MV-4-11 (cell line): ENCODE measurements at places on chromosomes 4 and X.

- DNase-seq = no peak
Observed at GRCh38 chr4:173521467-173522159, 8.4 kb downstream of the HAND2 start.

- DNase-seq = no peak
Observed at GRCh38 chr4:164819366-164819765, 57.6 kb upstream of the APELA start.

DNA sequence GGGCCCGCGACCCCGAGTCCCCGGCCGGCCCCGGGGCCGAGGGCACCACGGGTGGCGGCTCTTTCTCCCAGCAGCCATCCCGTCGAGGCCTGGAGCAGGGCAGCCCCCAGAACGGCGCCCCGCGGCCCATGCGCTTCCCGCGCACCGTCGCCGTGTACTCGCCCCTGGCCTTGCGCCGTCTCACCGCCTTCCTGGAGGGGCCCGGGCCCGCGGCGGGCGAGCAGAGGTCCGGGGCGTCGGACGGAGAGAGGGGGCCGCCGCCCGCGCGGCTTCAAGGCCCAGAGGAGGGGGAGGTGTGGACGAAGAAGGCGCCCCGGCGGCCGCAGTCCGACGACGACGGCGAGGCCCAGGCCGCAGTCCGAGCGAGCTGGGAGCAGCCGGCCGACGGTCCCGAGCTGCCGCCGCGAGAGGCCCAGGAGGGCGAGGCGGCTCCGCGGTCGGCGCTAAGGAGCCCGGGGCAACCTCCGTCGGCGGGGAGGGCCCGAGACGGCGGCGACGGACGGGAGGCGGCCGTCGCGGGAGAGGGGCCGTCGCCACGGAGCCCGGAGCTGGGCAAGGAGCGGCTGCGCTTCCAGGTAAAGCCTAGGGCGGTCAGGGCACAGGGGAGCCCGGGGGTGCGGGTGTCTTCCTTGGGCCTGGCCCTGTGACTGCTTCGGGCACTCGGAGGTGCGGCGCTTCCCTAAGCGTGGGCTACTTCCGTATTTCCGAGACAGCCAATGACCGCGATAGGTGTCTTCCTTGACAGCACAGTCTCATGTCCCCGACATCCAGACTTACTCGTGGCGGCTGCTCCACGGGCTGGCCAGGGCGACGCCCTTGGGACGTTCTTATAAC lies 845 bp downstream of the ZAR1 start:
- no peak for DNase-seq

DNA sequence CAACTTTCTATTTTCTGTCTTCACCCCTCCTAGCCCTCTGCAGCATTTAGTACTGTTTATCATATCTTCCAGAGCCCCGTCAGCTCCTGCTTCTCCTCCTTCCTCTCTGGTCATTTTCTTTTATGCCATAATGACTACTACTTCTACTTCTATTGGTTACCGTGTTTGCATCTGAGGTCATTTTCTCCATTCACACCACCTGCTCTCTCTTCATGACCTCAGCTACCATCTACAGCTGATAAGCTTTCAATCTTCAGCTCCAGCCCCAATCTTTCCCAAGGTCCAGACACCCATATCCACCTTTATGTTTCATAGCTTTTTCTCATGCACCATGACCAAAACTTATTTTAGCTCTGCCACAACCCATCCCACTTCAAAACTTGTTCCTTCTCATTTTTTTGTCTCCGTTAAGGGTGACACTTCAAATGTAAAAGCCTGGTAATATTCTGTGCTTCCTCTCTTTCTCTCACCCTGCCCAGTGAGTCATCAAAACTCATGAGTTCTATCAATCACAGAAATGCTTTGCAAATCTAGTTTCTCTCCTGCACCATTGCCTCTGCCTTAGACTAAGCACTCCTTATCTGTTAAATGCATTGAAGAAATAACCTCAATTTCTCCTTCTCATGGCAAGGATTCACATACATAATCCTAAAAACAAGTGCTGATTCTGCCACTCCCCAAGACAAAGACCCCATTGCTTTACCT lies 71.3 kb upstream of the IQCM start:
- peak; percentile 43 for DNase-seq

DNA sequence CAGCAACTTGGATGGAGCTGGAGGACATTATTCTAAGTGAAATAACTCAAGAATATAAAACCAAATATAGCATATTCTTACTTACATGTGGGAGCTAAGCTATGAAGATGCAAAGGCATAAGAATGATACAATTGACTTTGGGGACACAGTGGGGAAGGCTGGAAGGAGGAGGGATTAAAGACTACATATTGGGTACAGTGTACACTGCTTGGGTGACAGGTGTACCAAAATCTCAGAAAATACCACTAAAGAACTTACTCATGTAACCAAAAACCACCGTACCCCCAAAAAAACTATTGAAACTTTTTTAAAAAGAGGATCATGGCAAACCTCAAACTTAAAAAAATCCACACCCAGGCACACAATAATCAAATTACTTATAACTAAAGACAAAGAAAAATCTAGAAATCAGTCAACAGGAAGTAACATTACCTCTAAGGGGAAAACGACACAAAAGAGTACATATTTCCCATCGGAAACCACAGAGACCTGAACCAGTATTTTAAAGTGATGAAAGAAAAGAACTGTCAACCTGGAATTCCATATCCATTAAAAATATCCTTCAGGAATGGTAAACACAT lies 241.8 kb downstream of the PRDM5 start:
- no peak for DNase-seq

DNA sequence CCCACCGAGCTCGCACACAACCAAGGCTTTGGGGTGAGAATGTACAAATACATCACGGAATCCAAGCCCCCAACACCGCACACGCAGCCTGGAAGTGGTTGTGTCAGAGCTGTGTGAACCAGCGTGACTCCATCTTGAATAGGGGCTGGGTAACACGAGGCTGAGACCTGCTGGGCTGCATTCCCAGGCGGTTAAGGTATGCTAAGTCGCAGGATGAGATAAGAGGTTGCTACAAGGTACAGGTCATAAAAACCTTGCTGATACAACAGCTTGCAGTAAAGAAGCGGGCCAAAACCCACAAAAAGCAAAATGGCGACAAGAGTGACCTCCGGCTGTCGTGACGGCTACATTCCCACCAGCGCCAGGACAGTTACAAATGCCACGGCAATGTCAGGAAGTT lies 258.4 kb downstream of the DHRSX start:
- DNase-seq = no peak

- no peak for DNase-seq
Observed at GRCh38 chrX:16212436-16212835, 45.2 kb downstream of the MAGEB17 start.

GRCh38 chr4:39718366-39719323 lies 20.7 kb downstream of the UBE2K start:
- DNase-seq = no peak

DNA sequence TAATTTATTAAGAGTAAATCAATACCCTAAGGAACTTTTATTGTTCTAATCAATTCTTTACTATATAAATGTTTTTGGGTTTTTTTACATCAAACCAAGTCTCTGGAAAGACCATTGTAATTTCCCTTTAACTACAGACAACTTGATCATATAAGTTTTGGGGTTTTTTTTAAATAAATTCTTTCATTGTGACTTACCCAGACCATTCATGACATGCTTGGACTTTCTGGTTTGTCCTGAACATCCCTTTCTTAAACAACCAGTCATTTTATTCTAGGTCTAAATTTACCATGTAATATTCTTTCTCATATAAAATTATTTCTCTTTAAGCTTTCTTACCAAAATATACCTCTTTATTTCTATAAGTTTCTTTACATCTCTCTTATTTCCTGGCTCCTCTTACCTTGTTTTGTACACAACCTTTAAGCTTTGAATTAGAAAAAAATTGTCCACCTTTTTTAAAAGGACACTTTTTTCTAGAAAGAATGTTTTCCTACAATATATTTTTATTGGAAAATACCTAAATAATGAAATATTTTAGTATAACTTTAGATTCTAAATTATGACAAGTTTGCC lies 8.4 kb downstream of the CNGA1 start:
- no peak for DNase-seq

- no peak for DNase-seq
Observed at GRCh38 chr4:100681289-100681688, 163.5 kb upstream of the EMCN start.

DNA sequence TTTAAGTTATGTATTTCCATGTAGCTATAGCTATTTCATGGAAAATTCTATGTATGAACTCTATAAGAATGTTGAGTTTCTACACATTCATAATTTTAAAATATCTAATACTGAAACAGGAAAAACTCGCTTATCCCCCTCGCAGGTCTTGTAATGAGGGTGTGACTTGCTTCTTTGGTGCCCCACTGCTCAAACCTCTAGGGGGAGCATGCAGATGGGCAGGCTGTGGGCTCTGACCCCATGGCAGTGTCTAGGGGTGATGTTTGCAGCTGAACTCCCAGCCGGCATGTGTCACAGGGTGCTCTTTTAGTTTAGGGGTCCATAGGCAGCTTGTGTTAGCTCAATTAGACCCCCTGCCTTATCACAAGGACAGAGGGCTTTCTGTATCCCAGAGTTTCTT lies 1825.7 kb upstream of the ADGRL3 start:
- DNase-seq = no peak

DNA sequence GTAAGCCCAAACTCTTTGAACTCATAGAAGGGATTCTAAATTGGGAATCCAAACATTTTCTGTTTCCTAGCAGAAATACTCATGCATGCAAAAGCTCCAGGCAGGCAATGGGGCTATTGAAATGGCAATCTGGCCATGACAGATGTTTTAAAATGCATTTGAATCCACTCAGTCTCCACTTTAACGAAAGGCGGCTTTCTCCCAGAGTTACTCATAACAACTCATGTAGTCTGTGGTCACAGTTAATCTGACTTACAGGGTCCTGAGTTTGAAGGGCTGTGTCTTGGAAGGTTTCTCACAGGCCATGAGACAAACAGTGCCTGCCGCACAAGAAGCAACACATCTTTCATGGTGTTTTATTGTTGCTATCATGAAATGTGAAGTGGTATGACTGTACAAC lies 185.7 kb downstream of the AMELX start:
- no peak for DNase-seq

GRCh38 chr4:149738156-149738555 lies 77.5 kb downstream of the IQCM start:
- DNase-seq = peak; percentile 18

DNA sequence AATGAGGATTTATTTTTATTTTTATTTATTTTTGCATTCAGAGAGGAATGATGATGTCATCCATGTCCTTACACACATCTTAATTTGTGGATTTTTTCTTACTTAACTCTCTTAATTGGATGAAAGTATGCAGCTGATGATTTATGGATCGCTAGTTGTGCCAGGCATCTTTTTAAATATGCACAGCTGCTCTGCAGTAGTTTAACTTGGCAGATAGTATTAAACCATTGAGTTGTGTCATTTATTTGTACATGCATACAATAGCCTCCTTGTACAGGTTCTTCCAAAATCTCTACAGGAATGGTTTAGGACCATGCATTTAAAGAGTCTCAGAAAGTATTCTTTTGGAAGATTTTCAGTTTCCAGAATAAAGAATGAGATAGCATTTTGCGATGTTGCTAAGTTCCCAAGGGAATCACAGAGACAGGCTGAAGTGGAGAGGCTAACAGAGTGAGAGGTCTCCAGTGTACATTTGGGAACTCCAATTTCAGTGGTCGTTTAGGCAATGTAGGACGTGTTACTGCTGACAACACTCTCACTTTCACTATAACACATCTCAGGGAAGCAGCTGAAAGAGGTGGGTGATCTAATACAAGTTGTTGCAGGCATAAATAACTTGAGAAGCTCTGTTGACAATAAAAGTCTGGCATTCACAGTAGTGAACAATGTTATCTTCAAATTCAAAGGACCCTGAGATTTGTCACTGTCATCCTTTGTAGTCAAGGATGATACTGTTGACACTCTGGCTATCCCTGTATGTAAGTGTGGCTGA lies 49.9 kb upstream of the SCRG1 start:
- no peak for DNase-seq

DNA sequence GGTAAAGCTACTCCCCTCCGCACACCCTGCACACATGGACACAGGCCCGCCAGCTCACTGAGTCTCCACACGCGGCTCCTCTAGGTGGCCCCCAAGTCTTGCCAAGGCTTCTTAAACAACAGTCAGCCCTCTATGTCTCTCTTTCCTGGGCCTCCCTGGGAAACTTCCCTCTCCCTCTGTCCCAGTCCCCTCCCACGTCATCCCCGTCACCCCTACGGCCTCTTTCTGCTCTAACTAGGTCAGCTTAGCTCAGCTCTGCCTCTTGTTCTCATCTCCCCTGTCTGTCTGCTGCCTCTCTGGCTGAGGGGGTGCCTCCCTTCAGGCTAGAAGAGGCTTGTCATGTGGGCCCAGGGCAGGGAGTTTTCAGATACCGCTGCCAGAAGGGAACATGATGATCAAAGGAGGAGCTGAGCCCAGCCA lies 38.8 kb downstream of the SEPTIN6 start:
- no peak for DNase-seq

DNA sequence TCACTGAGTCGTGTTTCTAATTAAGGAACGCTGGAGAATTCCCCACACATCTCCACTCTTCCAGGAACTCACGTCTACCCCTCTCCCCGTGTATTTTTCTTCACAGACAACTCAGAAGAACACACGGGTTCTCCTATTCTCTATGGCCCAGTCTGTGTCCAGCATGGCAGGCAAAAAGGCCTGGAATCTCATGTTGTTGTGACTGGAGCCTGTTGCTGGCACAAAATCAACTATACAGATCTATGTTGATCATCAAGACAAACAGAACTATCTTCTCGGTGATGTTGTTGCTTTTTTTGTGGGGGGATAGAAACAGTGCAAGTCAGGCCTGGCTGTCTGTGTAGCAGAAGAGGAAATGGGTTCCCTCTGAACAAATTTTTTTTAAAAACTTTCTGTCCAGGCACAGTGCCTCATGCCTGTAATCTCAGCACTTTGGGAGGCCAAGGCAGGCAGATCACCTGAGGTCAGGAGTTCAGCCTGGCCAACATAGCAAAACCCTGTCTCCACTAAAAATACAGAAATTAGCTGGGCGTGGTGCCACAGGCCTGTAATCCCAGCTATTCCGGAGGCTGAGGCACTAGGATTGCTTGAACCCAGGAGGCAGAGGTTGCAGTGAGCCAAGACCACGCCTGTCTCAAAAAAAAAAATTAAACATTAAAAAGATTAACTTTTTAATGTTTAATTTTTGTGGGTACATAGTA lies 50.5 kb upstream of the CBR4 start:
- no peak for DNase-seq

DNA sequence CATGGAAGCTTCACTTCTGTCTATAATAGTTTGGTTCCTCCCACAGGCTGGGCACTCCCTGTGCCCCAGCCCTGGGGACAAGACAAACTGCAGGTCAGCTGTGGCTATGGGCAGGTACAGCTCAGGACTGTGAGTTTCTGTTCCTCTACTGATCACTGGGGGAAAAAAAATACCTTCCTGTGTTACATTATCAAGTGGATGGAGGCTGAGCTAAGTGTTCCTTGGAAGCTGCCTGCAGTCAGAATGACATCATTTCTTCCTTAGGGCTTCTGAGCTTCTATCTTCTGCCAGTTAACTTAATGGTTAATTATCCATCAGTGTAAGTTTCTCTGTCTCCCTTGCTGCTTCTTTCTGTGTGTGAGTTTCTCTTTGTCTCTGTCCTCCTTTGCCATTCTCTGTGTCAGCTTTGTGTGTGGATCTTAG lies 4.6 kb downstream of the RAB33A start:
- peak; percentile 20 for DNase-seq
